WTC11 (cell line): ENCODE measurements at places on chromosomes 3 and 15.

GRCh38 chr3:147090461-147090860, 315.9 kb downstream of the ZIC4 start:
- no peaks in the 10 kb centered on the region for H3K27me3 ChIP-seq
- H3K4me3 ChIP-seq = no peak overlapping the region
- H3K27ac ChIP-seq = no peak overlapping the region
- H3K4me1 ChIP-seq = no peaks in the 10 kb centered on the region

DNA sequence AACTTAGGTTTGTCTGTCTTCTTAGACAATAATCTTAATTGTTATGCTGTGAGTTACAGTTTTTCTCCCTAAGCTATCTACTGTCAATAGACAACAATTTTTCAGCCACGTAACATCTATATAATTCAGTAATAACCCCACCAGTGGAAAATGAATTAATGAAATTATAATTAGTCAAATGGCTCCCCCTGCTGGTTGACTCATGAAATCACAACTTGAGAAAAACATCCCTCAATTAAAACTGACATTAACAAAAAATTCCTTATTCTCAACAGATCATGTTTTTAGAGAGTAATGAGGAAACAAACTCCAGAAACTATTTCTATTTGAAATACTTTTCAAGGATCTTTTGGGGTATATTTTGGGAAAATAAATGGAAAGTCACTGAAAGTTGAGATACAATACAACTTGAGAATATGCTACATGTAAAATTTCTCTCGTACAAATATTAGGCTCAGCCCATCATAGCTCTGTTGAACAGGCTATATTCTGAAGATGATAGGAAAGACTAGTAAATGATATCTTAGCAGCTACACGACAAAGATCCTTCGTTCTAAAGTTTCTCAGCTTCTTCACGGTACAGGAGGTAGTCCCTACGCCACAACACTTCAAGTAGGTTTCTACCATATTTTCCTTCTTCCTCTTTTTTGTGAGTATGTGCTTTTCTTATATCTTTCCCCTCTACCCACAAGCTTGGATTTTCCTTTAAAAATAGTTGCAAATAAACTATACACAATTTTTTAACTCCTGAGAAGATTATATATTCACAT, 20.7 kb downstream of the PPP1R2 start:
- H3K27me3 ChIP-seq = no peaks in the 10 kb centered on the region
- H3K4me1 ChIP-seq = no peaks in the 10 kb centered on the region
- peaks cover 12% of the 10 kb centered on the region for H3K36me3 ChIP-seq
- no peak overlapping the region for H3K27ac ChIP-seq

DNA sequence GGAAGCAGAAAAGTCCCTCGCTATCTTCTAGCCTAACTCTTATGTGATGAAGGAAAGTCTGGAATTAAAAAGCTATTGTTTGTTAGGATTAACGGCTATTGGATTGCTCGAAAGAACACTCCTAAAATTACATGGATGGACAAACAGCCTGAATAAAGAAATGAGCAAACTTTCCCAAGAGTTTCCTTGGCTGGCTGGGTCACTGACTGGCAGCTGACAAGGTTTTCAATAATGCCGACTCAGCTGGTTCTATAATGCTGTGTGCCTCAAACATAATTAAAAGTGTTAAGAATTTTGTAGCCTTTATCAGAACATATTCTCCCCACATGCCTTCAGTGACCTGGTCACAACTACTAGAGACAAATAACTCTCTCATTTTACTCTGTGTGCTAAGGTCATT, 142.9 kb upstream of the ADAMTS9 start:
- no peaks in the 10 kb centered on the region for H3K36me3 ChIP-seq
- H3K27ac ChIP-seq = no peak overlapping the region
- no peak overlapping the region for H3K4me3 ChIP-seq
- no peak for DNase-seq

- no peaks in the 10 kb centered on the region for H3K27me3 ChIP-seq
- H3K4me3 ChIP-seq = no peak overlapping the region
- DNase-seq = no peak
- peaks cover 54% of the 10 kb centered on the region for H3K36me3 ChIP-seq
- peaks cover 26% of the 10 kb centered on the region for H3K4me1 ChIP-seq
- H3K27ac ChIP-seq = peak overlapping the region; percentile 86
These were observed 69.8 kb downstream of the UMPS start for GRCh38 chr3:124800076-124800475.

DNA sequence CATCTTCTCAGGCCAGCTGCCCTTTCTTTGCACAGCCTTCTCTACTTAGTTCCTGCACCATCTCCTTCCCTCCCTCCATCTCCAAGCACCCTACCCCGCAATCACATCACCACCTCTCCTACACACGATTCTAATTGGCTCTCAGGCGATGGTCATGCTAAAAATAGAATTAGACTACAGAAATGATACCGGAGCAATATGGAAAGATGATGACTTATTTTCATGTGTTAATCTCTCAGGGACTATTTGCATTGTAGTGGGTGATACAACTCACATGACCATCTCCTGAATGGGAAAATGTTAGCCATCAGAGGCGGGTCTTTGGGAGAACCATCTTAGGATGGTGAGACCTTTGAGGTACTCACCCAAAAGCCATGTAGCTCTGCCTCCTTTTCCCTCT, 54.7 kb upstream of the PPARG start:
- H3K27me3 ChIP-seq = no peaks in the 10 kb centered on the region
- H3K27ac ChIP-seq = no peak overlapping the region
- H3K4me3 ChIP-seq = no peak overlapping the region
- peaks cover 8% of the 10 kb centered on the region for H3K4me1 ChIP-seq
- DNase-seq = no peak

DNA sequence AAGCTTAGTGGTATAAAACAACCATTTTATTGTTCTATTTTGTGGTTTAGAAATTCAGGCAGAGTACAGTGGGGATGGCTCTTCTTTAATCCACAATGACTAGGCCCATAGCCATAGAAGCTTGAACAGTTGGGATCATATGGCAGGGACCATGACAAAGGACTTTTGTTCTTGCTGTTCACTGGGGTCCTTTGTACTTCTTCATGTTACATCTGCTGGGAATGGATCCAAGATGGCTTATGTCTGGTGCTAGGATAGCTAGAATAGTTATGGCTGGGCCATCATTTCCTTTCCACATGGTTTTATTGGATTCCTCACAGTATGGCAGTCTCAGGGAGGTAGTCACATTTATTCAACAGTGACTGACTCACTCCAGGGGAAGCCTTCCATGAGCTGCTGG, 427.9 kb upstream of the AGTR1 start:
- DNase-seq = no peak
- no peak overlapping the region for H3K27ac ChIP-seq
- H3K27me3 ChIP-seq = peaks cover 6% of the 10 kb centered on the region
- H3K4me1 ChIP-seq = peaks cover 18% of the 10 kb centered on the region

DNA sequence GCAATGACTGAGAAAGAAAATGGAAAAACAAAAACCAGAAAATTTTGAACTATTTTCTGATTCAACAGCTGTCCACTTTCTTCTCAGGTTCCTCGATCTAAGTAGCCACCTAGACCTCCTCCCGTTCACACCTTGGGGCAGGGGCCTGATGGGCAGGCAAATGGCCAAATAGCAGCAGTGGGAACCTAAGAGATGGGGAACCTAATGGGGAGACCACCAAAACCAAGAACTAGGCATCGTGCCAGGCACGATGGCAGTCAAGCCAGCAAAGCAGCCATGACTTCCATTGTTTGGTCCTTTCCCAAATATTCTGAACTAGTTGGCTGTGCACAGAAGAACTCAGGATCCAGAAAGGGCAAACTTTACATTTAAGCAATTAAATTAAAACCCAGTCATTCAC, 57.1 kb downstream of the CAPN7 start:
- DNase-seq = no peak
- no peaks in the 10 kb centered on the region for H3K4me1 ChIP-seq
- no peaks in the 10 kb centered on the region for H3K27me3 ChIP-seq
- no peak overlapping the region for H3K4me3 ChIP-seq
- peaks cover 4% of the 10 kb centered on the region; the same call in 1 of the 2 replicates for H3K36me3 ChIP-seq
- no peak overlapping the region for H3K27ac ChIP-seq

GRCh38 chr3:45125550-45126026, 20.6 kb downstream of the CDCP1 start:
- 0 out of 2 replicates have a peak, but pooled peaks cover 2% of the 10 kb centered on the region for H3K4me1 ChIP-seq
- H3K4me3 ChIP-seq = no peak overlapping the region
- no peak for DNase-seq

- no peaks in the 10 kb centered on the region for H3K27me3 ChIP-seq
- H3K27ac ChIP-seq = no peak overlapping the region
- no peak for DNase-seq
- peaks cover 18% of the 10 kb centered on the region for H3K4me1 ChIP-seq
These were observed 65.0 kb upstream of the IQSEC1 start for GRCh38 chr3:13137941-13138832.

GRCh38 chr3:42140665-42141203, 49.6 kb downstream of the TRAK1 start:
- no peaks in the 10 kb centered on the region for H3K36me3 ChIP-seq
- 0 out of 2 replicates have a peak overlapping the region, but pooled peaks have one; percentile 27 for H3K27ac ChIP-seq
- DNase-seq = peak; percentile 28
- no peaks in the 10 kb centered on the region for H3K27me3 ChIP-seq
- H3K4me3 ChIP-seq = no peak overlapping the region
- H3K4me1 ChIP-seq = peaks cover 9% of the 10 kb centered on the region

GRCh38 chr3:131314318-131314717, 67.3 kb upstream of the NUDT16 start:
- H3K27ac ChIP-seq = no peak overlapping the region
- peaks cover 7% of the 10 kb centered on the region for H3K4me1 ChIP-seq
- DNase-seq = no peak
- no peak overlapping the region for H3K4me3 ChIP-seq

- DNase-seq = no peak
- H3K4me1 ChIP-seq = no peaks in the 10 kb centered on the region
- peaks cover 10% of the 10 kb centered on the region for H3K36me3 ChIP-seq
- no peaks in the 10 kb centered on the region for H3K27me3 ChIP-seq
These were observed 41.9 kb downstream of the ABHD2 start for GRCh38 chr15:89130201-89130600.

DNA sequence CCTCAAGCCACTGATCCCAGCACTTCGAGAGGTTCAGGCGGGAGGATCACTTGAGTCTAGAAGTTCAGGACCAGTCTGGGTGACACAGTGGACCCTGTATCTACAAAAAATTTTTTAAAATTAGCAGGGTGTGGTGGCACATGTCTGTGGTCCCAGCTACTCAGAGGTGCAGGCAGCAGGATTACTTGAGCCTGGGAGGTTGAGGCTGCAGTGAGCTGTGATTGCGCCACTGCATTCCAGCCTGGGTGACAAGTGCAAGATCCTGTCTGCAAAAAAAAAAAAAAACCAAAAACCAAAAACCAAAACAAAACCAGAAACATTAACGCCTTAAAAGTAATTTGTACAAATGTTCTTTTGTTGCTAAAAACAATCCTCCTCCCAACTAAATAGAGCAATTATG, 27.9 kb upstream of the SLC12A8 start:
- DNase-seq = no peak
- no peaks in the 10 kb centered on the region for H3K27me3 ChIP-seq
- H3K4me3 ChIP-seq = no peak overlapping the region
- H3K36me3 ChIP-seq = 0 out of 2 replicates have a peak, but pooled peaks cover 2% of the 10 kb centered on the region
- peaks cover 11% of the 10 kb centered on the region for H3K4me1 ChIP-seq

GRCh38 chr3:168973206-168973605, 690.3 kb downstream of the MECOM start:
- no peaks in the 10 kb centered on the region for H3K27me3 ChIP-seq
- no peaks in the 10 kb centered on the region for H3K4me1 ChIP-seq
- DNase-seq = no peak
- H3K4me3 ChIP-seq = no peak overlapping the region

GRCh38 chr3:127535901-127536829, 54.4 kb downstream of the TPRA1 start:
- peaks cover 13% of the 10 kb centered on the region for H3K4me1 ChIP-seq
- no peaks in the 10 kb centered on the region; the same call in 1 of the 2 replicates for H3K27me3 ChIP-seq
- H3K27ac ChIP-seq = no peak overlapping the region
- H3K4me3 ChIP-seq = no peak overlapping the region
- no peaks in the 10 kb centered on the region for H3K36me3 ChIP-seq

GRCh38 chr15:33442449-33442848, 131.7 kb downstream of the RYR3 start:
- H3K36me3 ChIP-seq = no peaks in the 10 kb centered on the region
- no peaks in the 10 kb centered on the region for H3K4me1 ChIP-seq
- no peak overlapping the region for H3K4me3 ChIP-seq
- DNase-seq = no peak

- no peak overlapping the region for H3K4me3 ChIP-seq
- H3K27me3 ChIP-seq = no peaks in the 10 kb centered on the region
- no peak overlapping the region for H3K27ac ChIP-seq
- no peak for DNase-seq
- peaks cover 12% of the 10 kb centered on the region for H3K4me1 ChIP-seq
These were observed 1031.7 kb upstream of the CFAP20DC start for GRCh38 chr3:60081381-60082095.

GRCh38 chr3:129764090-129764489, 129.4 kb downstream of the TMCC1 start:
- no peak for DNase-seq
- 0 out of 2 replicates have a peak, but pooled peaks cover 2% of the 10 kb centered on the region for H3K4me1 ChIP-seq
- no peaks in the 10 kb centered on the region for H3K27me3 ChIP-seq
- no peak overlapping the region for H3K4me3 ChIP-seq

DNA sequence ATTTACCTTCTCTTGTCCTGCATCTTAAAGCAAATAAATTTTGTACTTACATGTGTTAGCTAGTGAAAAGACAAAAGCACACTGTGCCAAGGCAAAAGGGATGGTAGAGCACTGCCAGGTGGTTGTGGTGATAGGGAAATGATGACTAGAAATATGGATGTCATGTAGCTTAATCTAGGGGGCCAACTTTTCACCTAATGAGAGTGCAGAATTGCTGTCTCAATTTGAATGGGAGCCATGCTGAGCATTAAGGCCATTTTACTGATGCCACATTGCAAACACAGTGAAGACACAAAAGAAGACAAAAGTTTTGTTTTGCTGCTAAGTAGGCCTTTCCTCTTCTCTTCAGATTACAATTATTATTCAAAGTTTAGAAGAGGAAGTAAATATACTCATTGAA, 274.7 kb downstream of the PDCD6IP start:
- H3K27me3 ChIP-seq = peaks cover 19% of the 10 kb centered on the region
- no peak for DNase-seq
- peaks cover 4% of the 10 kb centered on the region for H3K36me3 ChIP-seq
- H3K27ac ChIP-seq = 0 out of 2 replicates have a peak overlapping the region, but pooled peaks have one; percentile 73
- peaks cover 44% of the 10 kb centered on the region for H3K4me1 ChIP-seq

DNA sequence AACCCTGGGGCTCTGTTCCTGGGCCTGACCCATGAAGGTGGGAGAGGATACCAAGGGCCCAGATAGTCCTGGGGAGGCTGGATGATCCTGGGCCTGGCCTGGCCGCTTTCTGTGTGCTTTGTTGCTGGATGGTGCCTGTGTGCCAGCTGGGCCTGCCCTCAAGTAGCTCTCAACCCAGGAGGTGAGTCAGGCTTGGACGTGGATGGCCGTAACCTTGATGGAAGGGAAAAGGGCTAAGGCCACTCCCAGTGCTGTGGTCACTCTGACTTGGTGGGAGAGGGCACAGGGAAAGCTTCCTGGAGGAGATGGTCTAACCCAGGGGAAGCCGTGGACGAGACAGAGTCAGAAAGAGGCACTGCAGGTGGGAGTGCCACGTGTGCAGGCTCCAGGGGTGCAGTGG, 9.4 kb downstream of the TMEM43 start:
- no peak for DNase-seq
- no peaks in the 10 kb centered on the region for H3K4me1 ChIP-seq
- no peak overlapping the region for H3K4me3 ChIP-seq
- peaks cover 38% of the 10 kb centered on the region for H3K36me3 ChIP-seq
- H3K27ac ChIP-seq = no peak overlapping the region

- H3K4me1 ChIP-seq = no peaks in the 10 kb centered on the region
- no peak overlapping the region for H3K4me3 ChIP-seq
- peaks cover under 1% of the 10 kb centered on the region; the same call in 1 of the 2 replicates for H3K27me3 ChIP-seq
- peaks cover 22% of the 10 kb centered on the region for H3K36me3 ChIP-seq
These were observed 421.7 kb upstream of the GRM7 start for GRCh38 chr3:6439226-6439625.
